Dorsolateral prefrontal cortex (tissue), 122 donors: ENCODE measurements at places on chromosomes 12 and 14. TPM values are rescaled to one million over a fixed set of nuclear protein-coding genes. Genes with fewer than 3 reads are reported as not detected.

- no peak for DNase-seq
Measured at GRCh38 chr12:83114966-83115365, 428.3 kb downstream of the TMTC2 start.

- DNase-seq = no peak
Measured at GRCh38 chr14:96512602-96513397, 10.6 kb downstream of the PAPOLA start.

- no peak for DNase-seq
Measured at GRCh38 chr14:28589792-28590191, 176.8 kb upstream of the FOXG1 start.

Gene CABP1
- 352 TPM for total RNA-seq

Gene CD27
- total RNA-seq = not detected

Gene SELPLG
- total RNA-seq = 7.7 TPM

- DNase-seq = no peak
Measured at GRCh38 chr12:112386726-112387125, 4.5 kb upstream of the HECTD4 start.

Gene PTGER2
- total RNA-seq = 0.62 TPM

DNA sequence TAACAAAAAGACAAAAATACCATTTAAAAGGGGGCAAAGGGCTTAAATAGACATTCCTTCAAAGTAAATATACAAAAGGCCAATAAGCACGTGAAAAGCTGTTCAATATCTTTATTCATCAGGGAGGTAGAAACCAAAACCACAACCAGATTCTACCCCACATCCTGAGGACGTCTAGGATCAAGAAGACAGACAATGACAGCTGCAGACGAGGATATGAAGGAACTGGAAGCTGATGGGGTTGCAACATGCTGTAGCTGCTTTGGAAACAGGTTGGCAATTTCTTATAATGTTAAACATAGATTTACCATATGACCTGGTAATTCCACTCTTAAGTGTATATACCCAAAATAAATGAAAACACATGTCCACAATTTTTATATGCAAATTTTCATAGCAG lies 85.1 kb upstream of the C14orf180 start:
- no peak for DNase-seq

GRCh38 chr12:50923361-50924130 lies 28.8 kb upstream of the HIGD1C start:
- DNase-seq = no peak

DNA sequence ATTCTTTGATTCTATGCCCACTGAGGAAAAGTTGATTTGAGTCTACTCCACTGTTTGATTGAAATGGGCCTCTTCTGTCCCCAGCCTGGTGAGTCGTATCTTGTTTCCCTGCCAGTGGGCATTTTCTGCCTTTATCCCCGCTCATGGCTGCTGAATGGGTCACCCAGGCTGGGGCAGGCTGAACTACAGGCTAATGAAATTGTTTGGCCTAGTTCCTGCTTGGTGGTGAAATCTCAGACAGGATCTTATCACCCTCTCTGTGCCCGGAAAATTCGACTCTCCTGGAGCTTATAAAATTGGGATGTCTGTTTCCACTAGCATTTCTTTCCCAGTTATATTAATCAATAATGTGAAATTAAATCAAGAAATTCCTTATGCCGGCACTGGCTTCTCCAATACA lies 65.0 kb downstream of the CHST11 start:
- no peak for DNase-seq

DNA sequence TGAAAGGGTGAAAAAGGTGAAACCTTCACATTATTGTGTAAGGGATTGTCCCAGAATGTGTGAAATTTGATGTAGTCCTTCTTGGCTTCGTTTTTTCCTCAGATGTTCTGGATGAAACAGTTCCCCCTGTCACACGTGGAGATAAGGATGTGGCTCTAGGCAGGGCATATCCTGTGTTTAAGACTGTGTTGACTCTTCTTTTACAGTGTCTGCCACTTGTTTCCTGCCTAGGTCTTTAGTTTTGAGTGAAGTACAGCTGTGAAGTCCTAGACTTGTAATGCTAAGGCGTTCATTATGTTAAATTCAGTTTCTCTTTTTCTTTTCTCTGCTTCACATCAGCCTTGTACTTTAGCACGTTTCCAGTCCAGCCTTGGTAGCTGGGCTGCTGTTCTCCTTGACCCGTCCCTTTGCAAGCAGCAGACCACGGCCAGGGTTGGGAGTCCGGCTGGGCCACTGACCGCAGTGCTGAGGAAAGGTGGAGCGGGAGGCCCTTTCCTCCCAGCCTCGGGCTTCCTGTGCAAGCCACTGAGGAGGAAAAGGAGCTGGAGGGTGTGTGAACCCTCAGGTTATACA lies 59.1 kb downstream of the RASSF3 start:
- no peak for DNase-seq

GRCh38 chr12:118373616-118374015 lies 909 bp upstream of the TAOK3 start:
- DNase-seq = no peak

Gene TMEM132D
- 29.0 TPM for total RNA-seq

GRCh38 chr14:51828017-51828797 lies 32.2 kb upstream of the GNG2 start:
- peak; percentile 34 for DNase-seq

Gene TAS2R19
- total RNA-seq = 10.9 TPM

Gene PDZRN4
- 10.4 TPM for total RNA-seq

Gene ST8SIA1
- 57.4 TPM for total RNA-seq

DNA sequence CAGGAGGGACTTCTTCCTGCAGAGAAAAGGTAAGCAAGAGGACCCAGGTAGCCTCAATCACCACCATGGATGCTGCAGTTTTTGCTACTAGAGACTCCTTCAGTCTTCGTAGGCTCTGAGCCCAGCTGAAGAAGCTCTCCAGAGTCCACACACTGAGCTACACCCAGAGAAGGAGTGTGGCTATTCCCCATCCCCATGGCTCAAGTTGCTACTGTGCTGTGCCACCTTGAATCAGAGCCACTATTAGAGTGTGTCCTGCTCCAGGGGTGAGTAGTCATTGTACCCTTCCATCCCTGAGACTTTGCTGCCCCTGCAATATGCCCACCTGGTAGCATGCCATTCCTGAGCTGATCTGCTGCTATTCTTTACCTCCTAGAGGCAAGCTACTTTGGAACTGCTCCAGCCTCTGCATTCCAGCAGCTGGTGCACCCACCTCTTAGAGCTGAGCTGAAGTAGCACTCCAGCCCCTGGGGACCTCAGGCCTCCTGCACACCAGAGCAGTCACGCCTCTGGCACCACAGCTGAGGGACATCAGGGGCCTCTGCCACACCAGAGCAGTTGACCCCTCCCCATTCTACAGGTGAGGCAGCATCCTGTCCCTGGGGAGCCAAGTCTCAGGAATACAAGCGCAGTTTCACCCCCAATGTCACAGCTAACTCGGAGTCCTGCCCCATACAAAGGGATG lies 213.0 kb downstream of the TRHDE start:
- DNase-seq = no peak

- no peak for DNase-seq
Measured at GRCh38 chr12:7869137-7869536, 3.6 kb downstream of the SLC2A14 start.

GRCh38 chr12:3049611-3050249 lies 27.4 kb upstream of the TSPAN9 start:
- no peak for DNase-seq

DNA sequence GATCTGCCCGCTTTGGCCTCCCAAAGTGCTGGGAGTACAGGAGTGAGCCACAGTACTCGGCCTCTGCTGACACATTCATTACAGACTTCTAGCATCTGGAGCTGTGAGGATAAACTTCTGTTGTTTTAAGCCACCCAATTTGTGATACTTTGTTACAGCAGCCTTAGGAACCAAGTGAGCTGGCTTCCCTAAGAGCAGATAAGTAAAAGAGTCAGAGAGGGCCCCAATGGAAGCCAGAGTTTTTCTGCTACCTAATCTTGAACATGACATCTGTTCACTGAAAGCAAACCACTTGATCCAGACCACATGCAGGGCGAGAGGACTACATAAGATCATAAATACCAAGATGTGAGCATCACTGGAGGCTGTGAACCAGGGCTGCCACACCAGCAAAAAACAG lies 3.7 kb upstream of the MAPKAPK5 start:
- DNase-seq = no peak

DNA sequence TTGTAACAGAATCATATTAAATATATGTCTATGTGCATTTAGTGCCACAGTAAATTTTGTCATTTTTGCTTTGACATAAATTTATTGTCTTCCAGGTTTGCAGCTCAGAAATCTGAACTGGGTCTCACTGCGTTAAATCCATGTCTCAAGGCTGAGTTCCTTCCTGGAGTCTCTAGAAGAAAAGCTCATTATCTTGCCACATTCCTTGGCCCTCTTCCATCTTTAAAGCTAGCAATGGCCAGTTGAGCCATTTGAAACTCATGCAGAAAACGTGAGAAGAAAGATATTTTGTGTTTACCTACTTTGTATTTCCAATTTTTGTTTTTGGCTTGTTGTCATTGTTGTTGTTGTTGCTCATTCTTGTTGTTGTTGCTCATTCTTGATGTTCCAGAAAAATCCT lies 10.7 kb downstream of the PRH1 start:
- no peak for DNase-seq

DNA sequence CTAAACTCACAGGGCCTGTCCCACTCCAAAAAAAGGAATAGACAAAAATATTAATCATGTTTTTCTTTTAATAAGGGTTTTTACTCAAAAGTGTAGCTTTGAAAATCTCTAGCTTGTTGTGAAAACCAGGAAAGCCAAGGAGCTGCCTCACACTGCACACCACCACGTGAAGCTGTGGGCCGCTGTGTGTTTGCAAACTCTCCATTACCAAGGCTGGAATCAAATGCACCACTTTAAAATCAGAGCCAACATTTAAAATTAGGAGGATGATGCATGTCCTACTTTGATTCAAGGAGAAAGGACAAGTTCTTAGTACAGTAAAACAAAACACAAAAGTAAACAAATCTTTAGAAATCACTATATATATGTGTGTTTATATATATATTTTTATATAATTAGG lies 83.0 kb downstream of the SETD3 start:
- DNase-seq = no peak

GRCh38 chr12:111764120-111764821 lies 2.5 kb upstream of the ALDH2 start:
- DNase-seq = no peak

Gene CD163
- total RNA-seq = 3.3 TPM

Gene PTPRR
- 23.7 TPM for total RNA-seq

DNA sequence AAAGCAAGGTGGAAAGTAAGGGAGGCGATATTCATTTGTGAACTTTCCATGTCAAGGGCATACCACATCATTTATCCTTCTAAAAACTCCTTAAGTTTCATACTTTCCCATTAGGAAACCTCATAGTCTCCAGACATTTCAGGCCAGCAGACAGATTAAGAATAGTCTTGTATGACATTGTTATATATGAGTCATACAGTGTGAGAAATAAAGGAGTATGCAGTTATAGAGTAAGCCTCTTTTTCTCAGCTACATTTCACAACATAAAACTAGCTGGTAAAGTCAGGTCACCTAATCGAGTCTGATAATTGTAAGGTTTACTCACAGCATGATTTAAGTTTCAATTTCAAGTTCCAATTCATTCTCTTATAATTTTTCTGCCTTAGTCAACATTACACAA lies 164.3 kb downstream of the GRIP1 start:
- no peak for DNase-seq

Gene OAS2
- 9.7 TPM for total RNA-seq

Gene ADAMTS20
- not detected for total RNA-seq

Gene TAS2R9
- total RNA-seq = 1.9 TPM

GRCh38 chr12:22029991-22030390 lies 16.0 kb upstream of the CMAS start:
- no peak for DNase-seq

DNA sequence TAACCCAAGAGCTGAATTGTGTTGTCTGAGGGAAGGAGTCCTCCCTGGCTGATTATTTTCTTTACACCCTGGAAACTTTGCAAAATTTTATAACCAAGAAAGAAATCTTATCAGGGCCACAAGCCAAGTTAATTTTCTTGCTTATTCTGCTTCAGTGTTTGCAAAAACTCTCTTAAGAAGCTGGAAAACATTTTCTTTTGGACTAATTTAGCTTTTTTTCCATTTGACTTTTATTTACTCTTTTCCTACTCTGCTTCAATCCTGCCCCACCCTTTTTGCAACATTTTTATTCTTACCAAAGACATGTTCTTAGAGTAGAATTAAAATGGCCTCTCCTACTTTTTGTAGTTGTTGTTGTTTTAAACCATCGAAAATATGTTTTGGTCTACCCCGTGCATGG lies 378.7 kb downstream of the ZFP36L1 start:
- DNase-seq = no peak

Gene GUCY2C
- total RNA-seq = 0.45 TPM

Gene IL23A
- total RNA-seq = not detected

GRCh38 chr14:51776102-51776894 lies 84.1 kb upstream of the GNG2 start:
- peak; percentile 39 for DNase-seq

Gene C12orf43
- total RNA-seq = 33.6 TPM

- DNase-seq = no peak
Measured at GRCh38 chr12:81095501-81096232, 17.8 kb downstream of the ACSS3 start.

GRCh38 chr12:105334582-105334981 lies 4.1 kb downstream of the C12orf75 start:
- no peak for DNase-seq

Gene EGLN3
- total RNA-seq = 38.3 TPM
